IMR-90 (cell line): ENCODE measurements at places on chromosomes 6 and 20. TPM values are rescaled to one million over a fixed set of nuclear protein-coding genes. Genes with fewer than 3 reads are reported as not detected.

Gene SPATS1
- polyA plus RNA-seq = not detected in 2 replicates

GRCh38 chr6:145763742-145764141 lies 28.4 kb upstream of the EPM2A start:
- DNase-seq = no peak
- H3K4me3 ChIP-seq = no peak overlapping the region
- H3K36me3 ChIP-seq = no peaks in the 10 kb centered on the region
- H3K27me3 ChIP-seq = no peaks in the 10 kb centered on the region

GRCh38 chr6:32415521-32416019 lies 8.6 kb upstream of the BTNL2 start:
- peaks cover 21% of the 10 kb centered on the region for H3K27me3 ChIP-seq
- no peak overlapping the region for H3K27ac ChIP-seq
- no peaks in the 10 kb centered on the region for H3K4me1 ChIP-seq

- no peaks in the 10 kb centered on the region for H3K36me3 ChIP-seq
- no peak overlapping the region for H3K27ac ChIP-seq
- no peak overlapping the region for H3K4me3 ChIP-seq
These were observed 102.5 kb downstream of the CD24 start for GRCh38 chr6:106872049-106872448.

Gene CDH26
- not detected in 2 replicates for polyA plus RNA-seq

- no peak overlapping the region for H3K4me3 ChIP-seq
- H3K27me3 ChIP-seq = no peaks in the 10 kb centered on the region
- no peaks in the 10 kb centered on the region for H3K36me3 ChIP-seq
- H3K27ac ChIP-seq = no peak overlapping the region
These were observed 459.9 kb downstream of the BCKDHB start for GRCh38 chr6:80566361-80566760.

Gene PRL
- not detected in 2 replicates for polyA plus RNA-seq

DNA sequence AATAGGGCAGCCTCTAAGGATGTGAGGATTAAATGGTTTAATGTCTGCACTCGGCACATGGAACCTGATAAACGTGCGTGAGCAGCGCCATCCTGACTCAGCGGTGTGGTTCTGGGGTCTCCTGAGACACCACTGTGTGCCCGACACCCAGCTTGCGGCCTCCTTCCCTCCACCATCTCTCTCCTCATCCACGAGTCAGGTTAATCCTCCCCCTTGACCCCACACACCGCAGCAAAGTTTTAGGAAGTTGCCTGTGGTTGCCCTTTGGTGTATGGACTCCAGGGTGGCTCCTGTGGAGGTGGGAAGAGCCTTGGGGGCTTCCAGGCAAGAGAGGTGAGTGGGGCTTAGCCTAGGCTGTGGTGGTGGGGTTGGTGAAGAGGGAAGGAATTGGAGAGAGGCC lies 68.2 kb downstream of the PHACTR3 start:
- no peak overlapping the region for H3K27ac ChIP-seq
- no peaks in the 10 kb centered on the region for H3K4me1 ChIP-seq
- no peak overlapping the region for H3K4me3 ChIP-seq
- no peaks in the 10 kb centered on the region for H3K36me3 ChIP-seq

DNA sequence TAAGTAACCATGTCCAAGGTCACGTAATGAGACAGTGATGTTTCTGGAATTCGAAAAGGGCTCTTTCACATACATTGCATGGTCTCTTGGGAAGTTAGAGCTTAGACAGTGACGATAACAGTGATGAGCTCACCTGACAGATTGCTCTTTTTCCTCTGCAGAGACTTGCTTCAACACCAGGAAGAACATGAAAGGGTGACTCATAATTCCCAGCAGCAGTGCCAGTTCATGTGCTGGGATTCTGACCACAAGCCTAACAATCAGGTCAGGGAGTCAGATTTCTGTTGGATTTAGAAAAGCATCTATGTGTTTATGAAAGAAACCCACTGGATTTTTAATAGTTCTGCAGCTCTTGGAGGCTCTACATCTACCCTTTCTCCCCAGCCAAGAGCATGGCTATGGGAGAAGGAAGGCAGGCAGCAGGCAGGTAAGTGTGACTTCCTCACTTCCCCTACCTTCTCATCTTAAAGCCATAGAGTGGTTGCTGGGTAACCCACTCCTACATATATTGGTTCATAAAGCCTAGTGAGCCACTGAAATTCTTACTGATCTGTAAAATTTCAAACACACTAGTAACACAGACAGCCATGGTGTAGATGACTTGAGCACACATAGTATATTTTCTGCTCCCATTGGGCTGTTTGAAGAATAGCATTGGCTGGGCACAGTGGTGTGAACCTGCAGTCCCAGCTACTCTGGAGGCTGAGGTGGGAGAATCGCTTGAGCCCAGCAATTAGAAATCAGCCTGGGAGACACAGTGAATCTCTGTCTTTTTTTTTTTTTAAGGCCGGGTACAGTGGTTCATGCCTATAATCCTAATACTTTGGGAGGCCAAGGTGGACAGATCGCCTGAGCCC lies 44.4 kb upstream of the LOC128125822 start:
- H3K36me3 ChIP-seq = no peaks in the 10 kb centered on the region
- DNase-seq = peak; percentile 100
- peak overlapping the region; percentile 81; the same call in 1 of the 2 replicates for H3K27ac ChIP-seq
- H3K27me3 ChIP-seq = no peaks in the 10 kb centered on the region
- H3K4me1 ChIP-seq = peaks cover 10% of the 10 kb centered on the region

DNA sequence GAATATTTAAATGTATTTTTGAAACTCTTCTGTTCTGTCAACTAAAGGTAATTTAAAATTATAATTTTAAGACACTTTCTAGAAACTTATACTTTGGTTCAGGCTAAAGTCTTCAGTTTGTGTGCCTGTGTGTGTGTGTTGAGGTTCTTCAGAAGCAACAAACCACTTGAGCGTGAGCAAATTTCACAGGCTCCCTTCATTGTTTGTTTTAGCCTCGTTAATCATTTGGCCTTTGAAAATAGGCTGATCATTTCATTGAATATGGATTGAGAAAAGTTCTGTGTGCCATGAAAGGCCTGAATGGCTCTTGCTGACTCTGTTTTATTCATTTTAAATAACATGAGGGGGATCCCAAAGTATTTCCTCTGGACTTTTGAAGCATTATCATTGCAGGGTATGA lies 420.1 kb downstream of the CDKAL1 start:
- no peak for DNase-seq
- H3K27me3 ChIP-seq = no peaks in the 10 kb centered on the region
- H3K27ac ChIP-seq = no peak overlapping the region
- peaks cover 5% of the 10 kb centered on the region for H3K4me1 ChIP-seq
- H3K4me3 ChIP-seq = no peak overlapping the region

Gene JPH2
- polyA plus RNA-seq = 0.44 TPM in 2 replicates

GRCh38 chr6:35173044-35173426 lies 31.9 kb upstream of the TCP11 start:
- H3K4me3 ChIP-seq = no peak overlapping the region
- no peaks in the 10 kb centered on the region for H3K27me3 ChIP-seq
- no peaks in the 10 kb centered on the region for H3K36me3 ChIP-seq
- H3K27ac ChIP-seq = no peak overlapping the region
- peaks cover 16% of the 10 kb centered on the region for H3K4me1 ChIP-seq

GRCh38 chr6:146337376-146337775 lies 206.3 kb upstream of the RAB32 start:
- DNase-seq = no peak
- no peaks in the 10 kb centered on the region for H3K36me3 ChIP-seq
- H3K4me1 ChIP-seq = no peaks in the 10 kb centered on the region
- no peak overlapping the region for H3K4me3 ChIP-seq
- H3K27me3 ChIP-seq = no peaks in the 10 kb centered on the region

DNA sequence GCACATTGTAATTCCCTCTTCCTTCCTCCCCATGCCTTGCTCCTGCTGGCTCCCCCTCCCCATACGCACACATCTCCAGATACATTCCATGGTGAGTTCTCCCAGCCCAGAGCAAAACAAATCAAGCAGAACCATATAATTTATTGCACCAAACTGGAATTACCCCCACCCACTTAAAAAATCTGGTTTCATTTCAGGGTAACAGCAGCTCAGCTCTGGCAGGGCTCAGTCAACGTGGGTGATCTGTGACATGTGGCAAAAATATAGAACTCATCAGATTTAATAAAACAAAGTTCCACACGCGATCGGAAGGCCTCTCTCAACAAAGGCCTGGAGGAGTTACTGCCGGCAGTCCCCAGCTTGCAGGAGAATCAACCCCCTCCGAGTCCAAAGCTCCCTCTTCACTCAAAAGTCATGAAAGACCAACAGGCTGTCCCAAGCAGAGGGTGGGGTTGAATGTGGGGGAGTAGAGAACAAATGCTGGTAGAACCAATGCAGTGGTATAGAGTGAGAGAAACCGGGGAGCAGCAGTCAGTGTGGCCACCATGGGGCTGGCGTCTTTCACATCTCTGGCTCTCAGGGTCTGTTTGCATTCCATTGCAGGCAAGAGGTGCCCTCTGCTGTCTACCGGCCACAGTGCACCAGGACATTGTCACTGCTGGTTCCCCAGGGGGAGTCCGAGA lies 323.3 kb upstream of the NT5E start:
- no peak overlapping the region for H3K4me3 ChIP-seq
- H3K36me3 ChIP-seq = no peaks in the 10 kb centered on the region
- no peaks in the 10 kb centered on the region for H3K27me3 ChIP-seq
- H3K27ac ChIP-seq = no peak overlapping the region

DNA sequence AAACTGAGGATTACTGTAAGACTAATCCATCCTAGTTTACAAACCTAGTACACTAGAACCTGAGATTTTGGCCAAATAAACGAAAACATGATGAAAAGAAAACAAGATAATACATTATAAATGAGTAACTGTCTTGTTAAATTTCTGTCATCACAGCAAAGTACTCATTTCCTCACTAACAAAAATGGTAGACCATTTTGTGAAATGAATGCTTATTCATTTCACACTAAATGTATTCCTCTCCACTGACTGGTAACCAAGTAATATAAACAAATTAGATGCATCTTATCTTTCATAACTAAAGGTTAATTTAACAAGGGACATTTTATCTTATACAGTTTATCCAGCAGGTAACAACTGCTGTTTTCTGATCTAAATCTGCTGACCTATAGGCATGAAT lies 143.7 kb downstream of the REV3L start:
- H3K27ac ChIP-seq = no peak overlapping the region
- DNase-seq = no peak
- H3K36me3 ChIP-seq = peaks cover 16% of the 10 kb centered on the region
- H3K27me3 ChIP-seq = no peaks in the 10 kb centered on the region
- H3K4me3 ChIP-seq = no peak overlapping the region

GRCh38 chr20:38049800-38050199 lies 16.3 kb downstream of the RPRD1B start:
- DNase-seq = peak; percentile 89
- no peaks in the 10 kb centered on the region for H3K27me3 ChIP-seq
- H3K4me1 ChIP-seq = peaks cover 2% of the 10 kb centered on the region

DNA sequence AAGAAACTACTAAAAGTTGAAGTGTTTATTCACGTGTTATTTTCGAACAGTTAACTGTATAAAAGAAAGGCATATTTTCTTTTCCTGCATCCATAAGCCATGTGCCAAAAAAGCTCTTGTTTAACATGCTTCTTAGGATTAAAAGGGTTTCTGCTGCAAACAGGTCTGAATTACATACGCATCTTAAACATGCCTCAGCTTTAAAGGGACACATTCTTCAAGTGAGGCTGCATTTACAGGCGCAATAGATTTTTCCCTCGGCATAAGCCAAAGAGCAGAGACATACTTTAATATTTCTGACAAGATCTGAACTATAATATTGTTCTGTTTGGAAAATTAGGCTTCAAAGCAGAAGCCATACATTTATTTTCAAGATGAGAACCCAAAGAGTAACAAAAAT lies 39.4 kb downstream of the PDE7B start:
- peaks cover under 1% of the 10 kb centered on the region for H3K4me1 ChIP-seq
- H3K36me3 ChIP-seq = peaks cover 10% of the 10 kb centered on the region; the same call in 1 of the 2 replicates
- no peak overlapping the region for H3K27ac ChIP-seq
- DNase-seq = no peak
- H3K27me3 ChIP-seq = no peaks in the 10 kb centered on the region

Gene CENPQ
- 3.2 and 3.7 TPM in 2 replicates for polyA plus RNA-seq

DNA sequence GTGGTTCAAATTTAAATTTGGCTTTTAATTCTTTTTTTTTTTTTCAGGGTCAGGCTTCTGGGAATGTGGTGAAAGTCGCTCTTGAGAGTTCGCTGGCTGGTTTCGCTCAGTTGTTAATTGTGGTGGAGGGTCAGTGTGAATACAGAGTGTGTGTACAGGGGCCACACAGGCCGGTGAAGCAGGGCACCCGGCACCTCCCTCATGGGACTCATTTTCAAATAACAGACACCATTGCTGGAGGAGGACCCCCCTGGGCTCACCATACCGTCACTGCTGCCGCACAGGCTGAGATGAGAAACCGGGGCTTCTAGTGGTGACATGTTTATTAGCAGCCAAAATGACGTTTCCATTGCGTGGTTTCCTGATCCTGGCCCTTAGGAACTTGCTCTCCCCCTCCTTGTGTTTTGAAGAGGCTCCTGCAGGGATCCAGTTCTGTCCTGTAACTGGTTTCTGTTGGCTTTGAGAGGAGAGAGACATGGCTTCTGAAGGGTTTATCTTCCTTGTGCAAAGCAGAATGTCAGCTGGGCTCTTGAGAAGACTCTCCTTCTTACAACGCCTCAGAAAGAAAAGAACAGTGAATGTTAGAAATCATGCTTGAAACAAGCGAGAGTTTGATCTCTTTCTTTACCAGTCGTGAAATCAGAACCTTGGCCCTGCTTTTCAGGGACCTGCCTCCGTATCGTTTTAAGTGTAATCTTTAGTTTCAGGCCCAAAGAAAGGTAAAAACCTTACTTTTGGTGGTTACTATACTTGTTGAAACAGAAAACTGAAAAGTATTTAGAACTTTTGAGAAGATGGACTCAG lies 37.8 kb downstream of the DUSP22 start:
- H3K4me1 ChIP-seq = peaks cover 9% of the 10 kb centered on the region
- no peak overlapping the region for H3K4me3 ChIP-seq
- DNase-seq = peak; percentile 22
- H3K27me3 ChIP-seq = no peaks in the 10 kb centered on the region
- no peaks in the 10 kb centered on the region for H3K36me3 ChIP-seq

- no peak for DNase-seq
- no peaks in the 10 kb centered on the region for H3K36me3 ChIP-seq
- no peak overlapping the region for H3K27ac ChIP-seq
- no peak overlapping the region for H3K4me3 ChIP-seq
- H3K4me1 ChIP-seq = no peaks in the 10 kb centered on the region
These were observed 73.2 kb downstream of the QRSL1 start for GRCh38 chr6:106702451-106703110.

GRCh38 chr6:55675941-55676340 lies 96.9 kb upstream of the HMGCLL1 start:
- H3K36me3 ChIP-seq = no peaks in the 10 kb centered on the region
- peak overlapping the region; percentile 99; the same call in 1 of the 2 replicates for H3K27ac ChIP-seq
- peak; percentile 23 for DNase-seq
